ENCODE measurements at places on chromosomes 3 and 15.

- no peak for DNase-seq
Measured at GRCh38 chr3:124610130-124610529, 120.1 kb upstream of the UMPS start.

DNA sequence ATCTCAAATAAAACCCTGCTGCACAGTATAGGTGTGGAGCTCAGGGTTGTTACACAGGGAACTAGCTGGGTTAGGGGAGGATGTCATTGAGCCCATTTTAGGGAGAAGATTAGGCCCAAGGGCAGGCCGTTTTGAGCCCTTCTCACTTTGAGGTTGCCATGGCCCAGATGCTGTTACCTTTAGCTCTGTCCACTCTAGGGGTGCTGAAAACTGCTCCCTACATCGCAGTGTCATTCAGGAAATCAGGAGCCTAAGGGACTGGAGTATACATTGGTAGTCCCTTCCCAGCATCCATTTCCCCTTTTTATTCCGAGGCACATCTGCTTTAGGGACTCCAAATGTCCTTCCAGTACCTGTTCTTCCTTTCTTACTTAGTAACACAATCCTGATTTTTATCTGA lies 79.0 kb upstream of the SELENOK start:
- no peak for DNase-seq

- DNase-seq: no peak
Measured at GRCh38 chr15:35466476-35466875, 79.5 kb downstream of the DPH6 start.

- DNase-seq: no peak
Measured at GRCh38 chr15:25706176-25706955, 156.8 kb downstream of the ATP10A start.

- no peak for DNase-seq
Measured at GRCh38 chr3:21120826-21121225, 630.2 kb downstream of the ZNF385D start.

DNA sequence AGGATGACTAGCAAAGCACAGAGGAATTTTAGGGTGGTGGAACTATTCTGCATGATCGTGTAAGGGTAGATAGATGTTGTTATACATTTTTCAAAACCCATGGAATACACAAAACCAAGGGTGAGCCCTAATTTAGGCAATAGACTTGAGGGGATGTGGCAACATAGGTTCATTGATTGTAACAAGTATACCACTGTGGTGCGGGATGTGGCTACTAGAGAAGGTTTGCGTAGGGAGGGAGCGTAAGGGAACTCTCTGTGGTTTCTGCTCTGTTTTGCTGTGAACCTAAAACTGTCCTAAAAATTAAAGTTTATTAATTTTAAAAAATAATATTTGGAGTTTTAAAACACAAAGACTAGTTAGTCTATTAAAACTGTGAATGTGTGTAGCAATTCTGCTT lies 202.8 kb downstream of the PLCL2 start:
- no peak for DNase-seq

GRCh38 chr15:100338971-100339444 lies 2.8 kb downstream of the ADAMTS17 start:
- no peak for DNase-seq

GRCh38 chr15:48186271-48186670 lies 5.2 kb upstream of the CTXN2 start:
- no peak for DNase-seq

DNA sequence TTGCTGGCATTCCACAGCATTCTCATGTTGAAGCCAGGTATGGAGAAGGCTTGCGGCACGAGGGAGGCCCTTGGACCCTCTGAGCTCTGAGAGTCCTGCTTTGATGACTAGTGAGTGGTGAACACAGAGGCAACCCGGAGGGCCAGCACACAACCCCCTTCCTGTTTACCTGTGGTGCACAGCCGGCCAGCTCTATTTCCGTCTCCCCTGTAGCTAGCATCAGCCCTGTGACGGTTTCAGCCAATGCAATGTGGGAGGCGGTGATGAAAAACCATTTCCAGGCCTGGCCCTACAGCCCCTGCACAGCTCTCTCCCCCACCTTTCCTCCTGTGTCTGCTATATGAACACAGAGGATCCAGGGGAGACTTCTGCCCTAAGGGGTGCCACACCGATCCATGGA lies 76.8 kb upstream of the KLHL25 start:
- DNase-seq: no peak

DNA sequence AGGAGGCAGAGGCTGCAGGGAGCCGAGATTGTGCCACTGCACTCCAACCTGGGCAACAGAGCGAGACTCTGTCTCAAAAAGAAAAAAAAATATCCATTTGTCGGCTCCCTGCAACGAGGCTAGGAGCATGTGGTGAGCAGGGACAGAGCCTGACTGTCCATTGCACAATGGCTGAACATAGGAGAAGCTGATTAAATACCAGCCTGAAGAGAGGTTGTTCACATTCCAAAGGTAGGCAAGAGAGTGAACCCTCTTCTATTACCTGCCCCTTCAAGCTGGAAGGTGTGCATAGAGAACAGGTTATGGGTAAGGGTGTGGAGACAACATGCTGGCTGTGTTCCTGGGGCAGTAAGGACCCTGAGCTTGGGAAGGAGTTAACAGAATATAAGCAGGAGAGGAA lies 78.7 kb downstream of the DAPK2 start:
- no peak for DNase-seq

GRCh38 chr3:108190346-108190745 lies 31.9 kb downstream of the IFT57 start:
- no peak for DNase-seq

DNA sequence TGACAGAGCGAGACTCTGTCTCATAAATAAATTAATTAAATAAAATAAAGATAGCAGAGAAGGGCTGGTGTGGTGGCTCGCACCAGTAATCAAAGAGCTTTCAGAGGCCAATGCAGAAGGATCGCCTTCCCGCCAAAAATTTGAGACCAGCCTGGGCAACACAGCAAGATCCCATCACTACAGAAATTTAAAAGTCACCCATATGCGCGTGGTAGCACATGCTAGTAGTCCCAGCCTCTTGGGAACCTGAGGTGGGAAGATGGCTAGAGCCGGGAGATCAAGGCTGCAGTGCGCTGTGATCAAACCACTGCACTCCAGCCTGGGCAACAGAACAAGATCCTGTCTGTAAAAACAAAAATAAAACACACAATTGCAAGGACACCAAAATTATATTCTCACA lies 9.6 kb downstream of the SMARCC1 start:
- DNase-seq: no peak

GRCh38 chr3:189909139-189909538 lies 211.6 kb downstream of the P3H2 start:
- DNase-seq: no peak

DNA sequence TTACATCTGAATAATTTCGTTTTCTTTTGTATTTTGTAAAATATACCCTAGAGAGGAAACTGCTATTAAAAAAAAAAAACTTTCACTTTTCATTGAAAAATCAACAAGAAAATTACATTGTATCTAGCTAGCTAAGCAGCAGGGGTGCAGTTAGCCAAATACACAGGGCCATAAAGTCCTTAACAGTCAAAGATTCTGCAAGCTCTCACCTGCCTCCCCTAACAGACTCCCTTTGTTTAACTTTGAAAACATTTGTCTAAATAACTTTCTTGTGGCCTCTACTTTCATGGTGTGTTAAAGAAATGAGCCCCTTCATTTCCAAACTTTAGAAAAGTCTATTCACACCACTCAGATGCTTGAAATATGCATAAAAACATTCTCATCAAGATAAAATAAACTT lies 23.3 kb downstream of the CBLB start:
- no peak for DNase-seq

DNA sequence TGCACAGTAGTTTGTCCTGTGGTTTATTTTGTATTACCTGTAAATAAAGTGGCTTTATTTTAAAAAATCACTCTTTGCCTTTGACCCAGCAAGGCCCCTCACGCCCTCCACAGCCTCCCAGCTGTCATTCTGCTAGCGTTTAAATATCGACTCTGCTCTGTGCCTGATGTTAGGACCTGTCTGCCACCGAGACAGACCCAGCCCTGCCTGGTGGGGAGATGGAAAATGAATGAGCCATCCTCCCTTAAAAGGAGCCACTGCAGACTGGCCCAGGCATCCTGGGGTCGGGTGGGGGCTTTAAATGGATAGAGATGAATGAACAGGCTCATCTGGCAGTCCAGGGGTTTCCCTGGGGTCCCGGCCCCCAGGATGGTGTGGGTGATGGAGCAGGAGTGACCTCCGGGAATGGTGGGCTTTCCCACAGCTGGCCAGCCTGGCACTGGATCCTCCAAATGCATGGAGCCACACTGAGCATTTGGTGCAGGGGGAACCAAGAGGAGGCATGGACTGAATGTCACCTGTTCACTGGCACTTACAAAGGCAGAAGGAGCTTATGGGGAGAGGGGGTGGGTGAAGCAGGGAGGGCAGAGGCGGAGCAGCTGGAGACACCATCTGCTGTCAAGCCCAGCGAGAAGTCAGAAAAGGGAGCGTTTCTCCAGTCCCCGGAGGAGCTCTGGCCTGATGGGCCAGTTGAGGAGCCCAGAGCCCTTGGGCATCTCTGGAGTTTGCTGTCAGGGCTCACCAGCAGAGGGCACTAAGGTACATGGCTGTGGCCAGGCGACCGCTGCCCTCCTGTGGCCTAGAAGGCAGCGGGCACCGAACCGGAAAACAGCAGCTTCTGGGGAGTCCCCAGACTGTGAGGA lies 11.9 kb downstream of the GRM2 start:
- peak; percentile 59 for DNase-seq

DNA sequence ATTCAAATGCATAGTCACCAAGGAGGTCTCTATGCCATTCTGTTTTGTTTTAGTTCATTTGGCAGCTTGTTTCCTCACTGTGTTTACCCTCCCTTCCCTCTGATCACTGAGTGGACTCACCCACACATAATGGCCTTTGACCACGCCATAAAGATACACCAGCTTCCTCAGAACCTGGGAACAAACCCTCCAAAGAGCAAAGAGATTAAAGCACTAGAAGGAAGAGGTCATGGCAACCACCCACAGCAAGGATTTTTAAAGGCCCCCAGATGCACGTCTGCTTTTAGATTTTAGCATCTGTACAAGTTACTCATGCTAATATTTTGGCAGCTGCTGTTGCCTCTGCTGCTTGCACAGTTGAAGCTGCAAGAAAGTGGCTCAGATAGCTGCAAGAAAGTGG lies 47.9 kb upstream of the CADPS start:
- no peak for DNase-seq

DNA sequence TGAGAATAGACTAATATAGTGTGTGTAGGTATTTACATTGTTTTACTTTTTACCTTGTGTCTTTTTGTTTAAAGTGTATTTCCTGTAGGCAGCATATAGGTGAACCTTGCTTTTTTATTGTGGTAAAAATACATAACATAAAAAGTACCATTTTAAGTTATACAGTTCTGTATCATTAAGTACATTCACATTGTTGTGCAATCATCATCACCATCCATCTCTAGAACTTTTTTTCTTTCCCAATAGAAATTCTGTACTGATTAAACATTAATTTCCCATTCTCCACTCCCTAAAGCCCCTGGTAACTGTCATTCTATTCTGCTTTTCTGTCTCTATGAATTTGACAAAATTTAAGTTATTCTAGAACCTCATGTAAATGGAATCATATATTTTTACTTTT lies 48.2 kb upstream of the EIF5A2 start:
- DNase-seq: no peak

Measured in stimulated activated CD4-positive, alpha-beta T cell treated with anti-CD3 and anti-CD28 coated beads, Interleukin-1b, Interleukin-23, amount 100 ng/mL, for 24 hours (primary cell).